NCI-H526 treated with DMSO at 0.1 percent for 48 hours (cell line): ENCODE measurements at places on chromosomes 2 and 18.

DNA sequence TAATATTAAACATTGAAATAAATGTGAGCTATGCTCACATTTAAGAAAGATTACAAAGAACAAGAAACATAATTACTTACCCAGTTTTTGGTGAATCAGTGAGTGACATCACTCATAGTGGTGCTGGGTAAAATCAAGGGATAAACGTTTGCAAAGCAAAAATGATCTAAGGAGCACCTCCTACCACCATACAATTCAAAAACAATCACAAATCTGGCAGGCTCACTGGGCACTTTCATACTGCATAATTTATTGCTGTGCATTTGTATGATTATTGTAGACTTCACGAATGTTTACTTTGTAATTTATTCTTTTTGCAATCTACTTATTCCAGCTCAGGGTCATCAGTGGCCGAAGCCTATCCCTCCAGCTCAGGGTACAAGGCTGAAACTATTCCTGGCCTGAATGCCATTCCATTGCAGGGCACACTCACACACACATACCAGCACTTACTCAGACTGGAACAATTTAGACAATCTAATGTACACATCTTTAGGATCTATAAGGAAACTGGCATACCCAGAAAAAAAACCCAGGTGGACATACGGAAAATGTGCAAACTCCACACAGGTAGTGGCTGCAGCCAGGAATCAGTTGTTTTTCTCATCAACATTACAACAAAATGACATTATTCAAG is 34.4 kb downstream of the AFTPH start:
- no peak for DNase-seq

DNA sequence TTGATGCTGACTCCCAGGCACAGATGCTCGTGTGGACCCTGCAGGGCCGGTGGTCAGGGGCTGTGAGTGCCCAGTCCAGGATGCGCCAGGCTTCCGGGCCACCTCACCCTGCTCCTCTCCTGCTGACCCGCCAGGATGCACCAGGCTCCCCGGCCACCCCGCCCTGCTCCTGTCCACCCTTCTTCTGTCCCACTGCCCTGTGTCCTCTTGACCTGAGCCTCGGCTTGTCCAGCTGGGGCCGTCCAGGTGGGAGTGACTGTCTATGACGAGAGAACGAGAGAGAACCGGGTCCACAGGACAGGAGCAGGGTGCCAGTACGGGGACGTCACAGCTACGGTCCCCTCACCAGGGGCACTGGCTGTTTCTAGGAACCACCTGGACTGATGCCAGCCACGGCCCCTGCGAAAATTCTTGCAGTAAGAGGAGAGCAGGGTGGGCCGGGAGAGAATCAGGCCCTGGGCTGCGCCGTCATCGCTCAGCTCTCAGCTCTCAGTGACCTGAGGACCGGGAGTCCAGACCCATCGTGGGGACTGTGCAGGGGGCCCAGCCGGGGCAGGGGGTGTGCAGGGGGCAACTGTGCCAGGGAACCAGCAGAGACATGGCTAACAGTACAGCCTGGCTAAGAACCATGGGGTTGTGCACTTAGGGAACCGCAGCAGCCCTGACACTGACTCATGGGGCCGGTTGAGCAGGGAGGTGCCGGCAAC is 12.9 kb upstream of the NFATC1 start:
- no peak for DNase-seq

- no peak for DNase-seq
Measured at GRCh38 chr2:119385466-119385865, 18.7 kb downstream of the DBI start.

DNA sequence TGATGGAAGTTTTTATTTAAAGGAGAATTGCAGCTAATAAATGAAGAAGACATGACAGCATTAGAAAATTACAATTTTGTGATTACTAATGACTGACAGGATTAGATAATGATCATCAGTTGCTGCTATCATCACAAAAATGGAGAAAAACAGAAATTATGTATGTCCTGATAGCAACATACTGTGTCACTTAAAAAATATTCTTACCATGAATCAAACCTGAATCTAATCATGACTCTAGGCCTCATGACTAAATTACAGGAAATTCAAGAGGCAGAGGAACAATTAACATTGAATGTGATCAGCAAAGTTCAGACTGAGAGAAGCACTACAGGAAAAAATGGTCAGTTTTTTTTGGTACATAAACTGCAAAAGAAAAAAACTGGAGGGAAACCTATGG is 147.8 kb downstream of the PMAIP1 start:
- no peak for DNase-seq

- no peak for DNase-seq
Measured at GRCh38 chr2:216588861-216589710, 44.1 kb upstream of the IGFBP2 start.
